GM13976 (cell line): ENCODE measurements at places on chromosomes 7 and 10.

- DNase-seq: no peak
These were observed 10.4 kb upstream of the AKR1D1 start for GRCh38 chr7:138065827-138066226.

- no peak for DNase-seq
These were observed 1175.3 kb downstream of the GATA3 start for GRCh38 chr10:9229702-9230244.

- DNase-seq: no peak
These were observed 181.7 kb downstream of the CCSER2 start for GRCh38 chr10:84510121-84510520.

DNA sequence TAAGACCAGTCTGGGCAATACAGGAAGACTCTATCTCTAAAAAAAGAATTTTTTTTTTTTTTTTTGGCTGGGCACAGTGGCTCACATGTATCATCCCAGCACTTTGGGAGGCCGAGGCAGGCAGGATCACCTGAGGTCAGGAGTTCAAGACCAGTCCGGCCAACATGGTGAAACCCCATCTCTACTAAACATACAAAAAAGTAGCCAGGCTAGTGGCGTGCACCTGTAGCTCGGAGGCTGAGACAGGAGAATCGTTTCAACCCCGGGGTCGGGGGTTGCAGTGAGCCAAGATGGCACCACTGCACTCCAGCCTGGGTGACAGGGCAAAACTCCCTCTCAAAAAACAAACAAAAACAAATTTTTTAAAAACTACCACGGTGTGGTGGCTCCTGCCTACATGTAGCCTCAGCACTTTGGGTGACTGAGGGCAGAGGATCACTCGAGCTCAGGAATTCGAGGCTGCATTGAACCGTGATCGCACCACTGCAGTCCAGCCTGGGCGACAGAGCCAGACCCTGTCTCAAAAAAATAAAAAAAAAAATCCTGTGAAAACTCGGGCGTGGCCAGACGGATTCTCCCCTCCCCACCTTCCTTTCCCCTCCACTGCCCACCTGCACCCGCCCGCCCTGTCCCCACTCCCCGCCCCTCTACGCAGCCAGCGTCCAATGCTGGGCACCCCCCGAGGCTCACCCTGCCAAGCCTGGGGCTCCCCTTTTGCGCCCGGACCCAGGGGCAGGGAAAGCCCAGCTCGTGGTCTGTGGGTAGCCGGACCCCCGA is 745 bp upstream of the ORAI2 start:
- DNase-seq: no peak

DNA sequence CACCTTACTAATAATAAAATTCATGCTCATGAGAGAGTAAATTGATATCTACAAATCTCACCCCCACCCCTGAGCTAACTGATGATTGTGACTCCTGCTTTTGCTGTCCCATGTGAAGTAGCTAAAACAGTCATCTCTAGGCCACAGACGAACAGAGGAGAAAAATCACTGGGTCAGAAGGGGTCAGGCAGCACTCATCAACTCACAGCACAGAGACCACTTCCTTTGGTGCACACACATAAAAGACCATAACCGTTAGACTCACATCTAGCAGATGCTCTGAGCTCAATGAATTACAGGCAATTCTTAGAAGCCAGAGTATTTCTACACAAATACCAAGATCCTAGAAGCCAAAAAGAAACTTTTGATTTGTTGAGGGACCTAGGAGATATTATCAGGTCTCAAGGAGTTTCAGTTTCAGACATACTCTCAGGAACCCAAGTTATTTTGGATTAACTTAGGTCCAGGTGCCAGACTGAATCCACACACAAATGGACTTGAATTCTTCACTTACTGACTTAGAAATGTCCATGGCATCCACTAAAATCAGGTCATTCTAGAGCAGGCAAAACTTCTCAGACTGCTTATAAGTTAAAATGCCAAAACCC is 65.0 kb upstream of the TES start:
- DNase-seq: no peak

DNA sequence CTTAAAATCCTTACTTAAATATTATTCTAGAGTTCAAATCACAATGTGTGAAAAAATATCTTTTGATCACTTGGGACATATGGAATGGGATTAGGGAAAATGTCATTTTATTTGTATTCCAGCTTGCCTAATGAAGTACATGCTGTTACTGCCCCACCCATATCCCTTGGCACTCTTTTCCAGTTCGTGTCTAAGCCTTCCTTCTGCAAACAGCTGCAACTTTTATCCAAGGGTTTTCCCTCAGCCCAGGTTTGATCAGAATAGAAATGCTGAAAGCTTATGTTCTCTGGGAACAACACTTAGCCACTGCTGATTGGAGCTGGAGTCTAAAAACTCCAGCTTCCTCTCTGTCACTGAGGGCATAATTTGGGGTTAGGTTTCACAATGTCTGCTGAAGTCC is 214.1 kb upstream of the FAM3C start:
- no peak for DNase-seq

DNA sequence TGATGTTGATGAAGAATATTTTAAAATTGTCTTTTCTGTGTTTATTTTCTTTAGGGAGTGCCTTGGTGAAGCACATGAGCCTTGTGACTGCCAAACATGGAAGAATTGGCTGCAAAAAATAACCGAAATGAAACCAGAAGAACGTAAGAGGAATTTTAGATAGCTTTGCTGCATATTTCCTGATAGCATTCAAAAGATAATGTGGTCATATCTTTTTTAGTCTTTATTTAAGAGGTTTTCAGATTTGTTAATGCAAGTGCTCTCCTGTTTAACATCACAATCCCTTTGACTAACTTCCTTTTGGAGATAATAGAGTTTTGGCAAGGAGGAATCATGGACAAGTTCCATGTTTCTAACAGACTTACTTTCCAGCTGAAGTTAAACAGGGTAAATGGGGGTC is 85.2 kb upstream of the GATAD1 start:
- no peak for DNase-seq

DNA sequence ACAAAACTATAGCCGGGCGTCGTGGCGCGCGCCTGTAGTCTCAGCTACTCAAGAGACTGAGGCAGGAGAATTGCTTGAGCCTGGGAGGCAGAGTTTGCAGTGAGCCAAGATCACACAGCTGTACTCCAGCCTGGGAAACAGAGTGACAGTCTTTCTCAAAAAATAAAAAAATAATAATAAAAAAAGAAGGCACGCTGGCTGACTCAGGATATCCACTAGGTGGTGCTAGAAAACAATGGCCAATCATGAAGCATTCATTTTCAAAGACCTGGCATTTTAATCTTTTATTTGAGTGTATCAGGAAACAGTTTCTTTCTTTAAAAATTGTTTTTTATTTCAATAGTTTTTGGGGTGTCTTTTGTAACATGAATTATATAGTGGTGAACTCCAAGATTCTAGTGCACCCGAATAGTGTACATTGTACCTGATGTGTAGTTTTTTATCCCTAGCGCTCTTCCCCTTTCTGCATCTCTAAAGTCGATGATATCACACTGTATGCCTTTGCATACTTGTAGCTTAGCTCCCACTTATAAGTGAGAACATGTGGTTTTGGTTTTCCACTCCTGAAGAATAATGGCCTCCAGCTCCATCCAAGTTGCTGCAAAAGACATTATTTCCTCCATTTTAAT is 88.6 kb downstream of the LYZL1 start:
- peak; percentile 59 for DNase-seq
